ENCODE measurements at places on chromosomes 12 and 14.

GRCh38 chr12:61521258-61521657, 738.9 kb upstream of the USP15 start:
- no peak for DNase-seq

DNA sequence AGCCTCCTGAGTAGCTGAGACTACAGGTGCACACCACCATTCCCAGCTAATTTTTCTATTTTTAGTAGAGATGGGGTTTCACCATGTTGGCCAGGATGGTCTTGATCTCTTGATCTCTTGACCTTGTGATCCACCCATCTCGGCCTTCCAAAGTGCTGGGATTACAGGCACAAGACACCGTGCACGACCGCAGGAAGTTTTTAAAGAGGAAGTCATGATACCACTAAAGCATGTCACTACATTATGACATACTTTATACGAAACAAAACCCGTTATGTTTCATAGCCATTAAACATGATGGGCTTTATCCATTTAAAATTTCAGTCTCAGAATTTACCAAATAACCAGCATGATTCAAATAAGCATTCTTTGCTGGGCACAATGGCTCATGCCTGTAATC, 83.8 kb upstream of the DUSP6 start:
- DNase-seq, result no peak

GRCh38 chr12:89671469-89671868, 37.2 kb downstream of the ATP2B1 start:
- DNase-seq, result peak; percentile 86

- no peak for DNase-seq
These were observed 243.6 kb downstream of the DPY19L2 start for GRCh38 chr12:63424671-63425070.

DNA sequence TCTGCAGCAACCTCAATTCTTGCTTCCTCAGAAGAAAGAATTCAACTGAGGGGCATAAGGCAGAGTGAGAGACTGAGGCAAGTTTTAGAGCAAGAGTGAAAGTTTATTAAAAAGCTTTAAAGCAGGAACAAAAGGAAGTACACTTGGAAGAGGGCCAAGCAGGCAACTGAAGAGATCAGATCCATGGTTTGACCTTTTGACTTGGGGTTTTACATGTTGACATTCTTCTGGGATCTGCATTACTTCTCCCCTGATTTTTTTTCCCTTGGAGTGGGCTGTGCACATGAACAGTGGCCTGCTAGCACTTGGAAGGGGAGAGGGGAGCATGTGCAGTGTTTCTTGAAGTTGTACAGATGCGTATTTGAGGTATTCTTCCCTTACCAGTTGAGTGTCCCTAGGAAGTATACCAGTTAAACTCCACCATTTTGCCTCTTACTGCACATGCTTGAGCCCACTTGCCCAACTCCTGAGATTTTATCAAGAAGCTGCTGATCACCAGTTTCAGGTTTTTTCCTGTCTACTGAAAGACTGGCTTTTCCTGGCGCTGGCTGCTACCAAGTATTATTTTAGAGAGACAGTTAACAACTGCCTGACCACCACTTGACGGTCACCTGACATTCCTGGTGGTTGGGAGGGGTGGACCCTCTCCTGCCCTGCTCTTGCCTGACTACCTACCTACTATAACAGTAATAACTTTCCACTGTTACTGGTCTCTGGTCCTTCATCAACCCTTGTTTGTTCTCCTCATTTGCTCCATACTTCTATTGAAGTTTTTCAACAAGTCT, 26.0 kb upstream of the TMTC2 start:
- no peak for DNase-seq

DNA sequence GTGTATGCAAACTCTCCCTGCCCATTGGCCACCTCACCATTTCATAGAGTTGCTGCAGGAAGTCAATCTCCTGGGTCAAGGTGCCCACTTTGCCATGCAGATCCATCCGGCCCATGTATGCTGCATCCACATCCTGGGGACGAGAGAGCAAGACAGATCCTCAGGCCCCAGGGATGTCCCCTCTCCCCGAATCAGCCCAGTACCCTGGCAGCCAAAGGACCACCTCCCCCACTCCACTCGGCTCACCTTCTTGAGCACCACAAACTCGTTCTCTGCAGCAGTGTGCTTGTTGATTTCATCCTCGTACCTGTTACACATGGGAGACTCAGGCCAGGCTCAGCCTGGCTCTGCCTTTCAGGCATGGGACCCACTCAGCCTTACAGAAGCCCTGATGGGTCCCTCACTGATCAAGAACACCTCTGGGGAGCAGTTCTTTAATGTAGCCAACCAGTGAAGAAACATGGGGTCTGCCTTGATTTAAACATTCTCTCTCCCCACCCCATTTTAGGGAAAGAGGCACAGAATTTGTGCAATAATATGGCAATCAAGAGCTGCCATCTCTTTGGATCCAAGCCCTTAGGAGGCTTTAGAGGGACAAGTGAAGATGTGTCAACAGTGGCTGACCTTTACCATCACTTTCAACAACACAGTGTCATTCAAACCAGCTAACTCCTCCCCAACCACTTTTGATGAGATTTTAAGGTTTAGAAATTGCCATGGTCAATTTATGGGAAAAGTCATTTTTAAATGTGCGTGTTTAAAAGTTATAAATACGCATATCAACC, 3.9 kb downstream of the KRT79 start:
- DNase-seq, result no peak

- no peak for DNase-seq
These were observed 27.4 kb upstream of the TSPAN9 start for GRCh38 chr12:3049611-3050249.

GRCh38 chr14:48857366-48857765, 728.8 kb downstream of the RPS29 start:
- no peak for DNase-seq

DNA sequence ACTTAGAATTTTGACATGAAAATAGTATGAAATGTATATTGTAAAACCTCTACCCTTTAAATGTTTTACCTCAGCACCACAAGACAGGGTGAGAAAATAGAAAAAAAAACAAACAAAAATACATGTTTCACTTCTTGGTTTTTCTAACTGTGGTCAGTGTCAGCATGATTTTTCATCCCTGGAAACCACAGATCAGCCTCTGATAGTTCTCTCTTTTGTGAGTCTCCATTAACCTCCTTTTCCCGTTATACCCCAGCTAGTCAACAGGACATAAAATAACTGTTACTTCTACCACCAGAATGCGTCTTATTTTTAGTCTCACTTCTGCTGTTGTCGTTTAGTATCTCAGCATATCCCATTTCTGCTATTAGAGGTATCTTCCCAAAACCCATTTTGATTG, 48.3 kb upstream of the KCNMB4 start:
- no peak for DNase-seq

DNA sequence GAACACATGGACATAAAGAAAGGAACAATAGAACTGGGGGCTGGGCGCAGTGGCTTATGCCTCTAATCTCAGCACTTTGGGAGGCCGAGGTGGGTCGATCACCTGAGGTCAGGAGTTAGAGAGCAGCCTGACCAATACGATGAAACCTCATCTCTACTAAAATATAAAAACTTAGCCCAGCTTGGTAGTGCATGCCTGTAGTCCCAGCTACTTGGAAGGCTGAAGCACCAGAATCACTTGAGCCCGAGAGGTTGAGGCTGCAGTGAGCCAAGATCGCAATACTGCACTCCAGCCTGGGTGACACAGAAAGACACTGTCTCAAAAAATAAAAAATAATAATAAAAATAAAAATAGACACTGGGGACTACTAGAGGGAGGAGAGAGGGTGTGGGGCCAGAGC, 154.5 kb downstream of the SEC23A start:
- DNase-seq, result no peak

- no peak for DNase-seq
These were observed 71.0 kb downstream of the PHETA1 start for GRCh38 chr12:111297703-111298426.

DNA sequence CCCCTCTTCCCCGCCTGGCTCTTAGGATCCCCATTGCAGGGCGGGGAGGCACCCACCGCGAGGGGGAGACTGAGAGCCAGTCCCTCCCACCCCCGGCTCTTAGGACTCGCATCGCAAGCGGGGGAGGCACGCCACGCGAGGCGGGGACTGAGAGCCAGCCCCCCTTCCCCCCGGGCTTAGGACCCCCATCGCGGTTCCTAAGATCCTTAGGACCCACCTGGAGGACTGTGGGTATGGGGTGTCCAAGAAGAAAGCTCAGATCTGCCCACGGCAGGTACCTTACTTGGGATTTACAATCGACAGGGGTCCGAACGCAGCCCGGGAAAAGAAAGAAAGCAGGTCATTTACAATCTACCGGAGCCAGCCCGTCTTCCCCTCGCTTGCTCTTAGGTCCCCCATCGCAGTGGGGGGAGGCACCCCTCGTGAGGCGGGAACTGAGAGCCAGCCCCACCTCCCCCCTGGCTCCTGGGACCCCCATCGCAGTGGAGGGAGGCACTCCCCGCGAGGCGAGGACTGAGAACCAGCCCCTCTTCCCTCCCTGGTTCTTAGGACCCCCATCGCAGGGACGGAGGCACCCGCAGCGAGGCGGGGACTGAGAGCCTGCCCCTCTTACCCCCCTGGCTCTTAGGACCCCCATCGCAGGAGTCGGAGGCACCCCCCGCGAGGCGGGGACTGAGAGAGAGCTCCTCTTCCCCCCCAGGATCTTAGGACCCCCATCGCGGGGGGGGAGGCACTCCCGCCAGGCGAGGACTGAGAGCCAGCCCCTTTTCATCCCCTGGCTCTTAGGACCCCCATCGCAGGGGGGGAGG, 43.7 kb downstream of the DDX11 start:
- DNase-seq, result peak; percentile 29

DNA sequence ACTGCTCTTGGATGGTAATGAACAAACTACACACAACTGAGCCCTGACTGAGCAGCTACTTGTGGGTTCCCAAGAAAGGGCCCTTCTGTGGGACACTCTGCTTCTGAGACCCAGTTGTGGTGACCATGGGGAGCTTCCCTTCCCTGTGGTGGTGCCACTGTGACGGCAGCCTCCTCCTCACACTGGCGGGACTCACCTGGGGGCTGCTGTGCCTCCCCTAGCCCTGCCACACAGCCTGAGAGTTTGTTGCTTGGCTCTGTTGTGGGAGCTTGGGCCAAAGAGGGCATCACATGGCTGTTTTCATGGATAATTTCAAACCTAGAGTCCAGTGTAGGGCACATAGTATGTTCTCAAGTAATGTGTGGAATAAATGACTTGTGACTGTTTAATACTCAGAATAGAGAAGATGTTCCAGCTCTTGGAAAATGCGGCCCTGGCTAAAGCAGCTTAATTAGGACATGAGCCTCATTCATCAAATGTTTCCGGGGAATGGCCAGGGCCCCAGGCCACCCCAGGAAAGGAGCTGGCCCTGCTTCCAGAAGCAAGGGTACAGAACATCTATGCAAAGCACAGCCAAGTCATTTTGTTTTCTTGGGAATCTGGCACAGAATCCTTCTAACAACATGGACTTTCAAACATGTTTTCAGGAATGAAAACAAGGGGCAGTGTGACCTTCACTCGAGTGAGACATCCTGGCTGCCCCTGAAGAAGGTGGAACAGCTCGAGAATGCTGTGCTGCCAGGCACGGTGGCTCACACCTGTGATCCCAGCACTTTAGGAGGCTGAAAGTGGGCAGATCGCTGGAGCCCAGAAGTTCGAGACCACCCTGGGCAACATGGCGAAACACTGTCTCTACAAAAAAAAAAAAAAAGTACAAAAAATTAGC, 21.2 kb downstream of the ZFYVE21 start:
- no peak for DNase-seq

DNA sequence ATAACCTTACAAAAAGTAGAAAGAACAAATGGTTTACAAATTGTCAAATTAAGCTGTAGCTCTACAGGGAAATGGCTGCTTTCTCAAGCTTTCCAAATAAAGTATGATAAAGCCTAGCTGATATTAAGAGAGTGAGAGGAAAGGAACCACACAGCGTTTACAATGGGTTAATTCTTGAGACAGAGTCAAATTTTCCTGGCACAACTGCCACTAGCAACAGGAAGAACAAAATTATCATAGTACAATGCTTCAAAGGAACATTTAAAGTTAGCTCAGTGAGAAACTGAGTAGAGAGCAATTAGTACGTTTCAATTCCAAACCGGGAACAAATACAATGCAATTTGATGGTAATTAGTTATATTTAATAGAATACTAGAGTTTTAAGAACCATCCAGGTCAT, 116.0 kb downstream of the PPP1R12A start:
- DNase-seq, result peak; percentile 18

DNA sequence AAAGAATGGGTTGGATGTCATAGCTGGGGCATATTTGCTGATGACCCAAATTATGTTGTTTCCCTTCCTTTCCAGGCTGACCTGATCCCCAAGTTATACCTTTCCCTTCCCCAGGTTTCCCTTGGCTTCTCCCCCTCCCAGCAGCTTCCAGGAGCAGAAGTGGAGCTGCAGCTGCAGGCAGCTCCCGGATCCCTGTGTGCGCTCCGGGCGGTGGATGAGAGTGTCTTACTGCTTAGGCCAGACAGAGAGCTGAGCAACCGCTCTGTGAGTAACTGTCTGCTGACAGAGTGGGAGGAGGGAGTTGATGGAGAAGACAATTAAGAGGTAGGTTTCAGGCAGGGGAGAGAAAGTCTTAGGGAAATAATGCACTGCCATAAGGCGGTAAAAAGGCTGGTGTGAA, 25.0 kb downstream of the A2ML1 start:
- no peak for DNase-seq

DNA sequence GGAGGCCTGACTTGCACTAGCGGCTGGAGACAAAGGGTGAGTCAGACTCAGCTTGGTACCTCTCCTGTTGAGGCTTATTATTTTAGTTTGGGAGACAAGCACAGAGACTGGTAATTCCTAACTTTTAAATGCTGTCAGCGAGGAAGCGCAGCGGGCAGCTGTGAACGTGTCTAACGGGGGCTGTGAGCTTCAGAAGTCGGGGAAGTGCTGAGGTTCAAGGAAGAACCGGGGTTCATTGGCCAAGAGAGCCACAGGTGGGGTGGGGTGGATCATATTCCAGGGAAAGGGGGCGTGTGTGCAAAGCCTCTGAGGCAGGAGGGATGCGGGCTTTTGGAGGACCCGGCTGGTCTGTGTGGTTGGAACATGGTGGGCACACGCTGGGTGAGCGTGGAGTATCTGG, 36.1 kb upstream of the ADGRD1 start:
- DNase-seq, result no peak

DNA sequence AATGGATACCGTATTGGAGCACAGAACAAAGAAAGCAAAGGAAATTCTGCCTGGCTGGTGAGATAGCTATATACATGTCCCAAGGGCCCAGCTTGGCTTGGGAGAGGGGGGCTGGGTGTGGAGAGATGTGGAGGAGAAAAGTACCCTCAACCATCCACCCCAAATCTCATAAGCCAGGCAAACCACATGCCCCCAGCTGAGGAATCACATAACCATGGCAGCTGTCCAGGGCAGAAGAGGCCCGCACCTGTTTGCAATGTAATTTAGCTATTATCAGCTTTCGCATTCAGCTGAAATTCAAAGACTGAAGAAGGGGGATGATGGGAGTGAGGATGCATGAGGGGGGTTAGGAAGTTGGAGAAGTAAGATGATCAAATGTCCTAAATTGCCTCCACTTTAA, 196.1 kb downstream of the TBX5 start:
- no peak for DNase-seq

- DNase-seq, result no peak
These were observed 68.5 kb downstream of the RNF34 start for GRCh38 chr12:121468499-121468801.

- DNase-seq, result peak; percentile 5
These were observed 30.0 kb upstream of the GRIP1 start for GRCh38 chr12:66708704-66709456.

All from EH (cell line).